Activated CD4-positive, alpha-beta T cell treated with anti-CD3 and anti-CD28 coated beads, Interleukin-2, Interleukin-4, amounts not matched to agents 100 ng/mL and 50 ng/mL, durations not matched to agents 16 hours and 8 hours (primary cell): ENCODE measurements at places on chromosomes 3 and 15.

GRCh38 chr3:148373961-148374360 is 323.7 kb upstream of the AGTR1 start:
- DNase-seq: no peak

GRCh38 chr3:156670077-156670476 is 4.3 kb upstream of the TIPARP start:
- DNase-seq: no peak

- DNase-seq: no peak
Observed at GRCh38 chr3:55690177-55690576, 203.1 kb upstream of the WNT5A start.

DNA sequence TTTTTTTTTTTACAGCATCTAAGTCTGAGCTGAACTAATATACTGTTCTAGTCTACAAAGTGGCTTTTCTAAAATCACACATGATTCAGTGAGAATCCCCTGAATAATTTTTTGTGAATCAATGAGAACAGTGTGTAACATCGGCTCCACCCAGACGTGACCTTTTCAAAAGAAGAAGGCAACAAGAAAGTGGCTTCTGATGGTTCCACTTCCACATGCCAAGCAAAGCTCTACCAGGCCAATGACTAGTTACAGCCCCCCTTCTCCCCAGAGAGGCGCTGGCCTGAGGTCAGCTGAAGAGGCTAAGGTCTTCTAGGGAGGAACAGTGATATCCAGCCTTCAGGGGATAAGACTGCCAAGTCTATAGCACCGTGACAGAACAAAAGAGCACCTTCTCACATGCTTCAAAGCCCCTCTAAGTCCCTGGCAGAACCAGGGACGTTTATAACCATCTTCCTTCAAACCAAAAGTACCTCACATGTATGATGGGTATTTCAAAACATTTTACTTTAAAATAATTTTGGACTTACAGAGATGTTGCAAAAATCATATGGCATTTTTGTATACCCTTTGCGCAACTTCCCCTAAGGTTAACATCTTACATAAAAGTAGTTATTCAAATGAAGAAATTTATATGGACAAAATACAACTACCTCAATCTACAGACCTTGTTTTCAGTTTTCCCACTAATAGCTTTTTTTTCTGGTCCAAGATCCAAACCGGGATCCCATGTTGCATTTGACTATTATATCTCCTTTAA is 177.9 kb downstream of the OSBPL10 start:
- no peak for DNase-seq

- DNase-seq: no peak
Observed at GRCh38 chr3:52524752-52525679, 8.6 kb downstream of the NT5DC2 start.
